ENCODE measurements at places on chromosomes 2 and 18. TPM values are rescaled to one million over a fixed set of nuclear protein-coding genes. Genes with fewer than 3 reads are reported as not detected.
A peak's percentile ranks its signal among the peaks of the same experiment; 100 is the strongest.

DNA sequence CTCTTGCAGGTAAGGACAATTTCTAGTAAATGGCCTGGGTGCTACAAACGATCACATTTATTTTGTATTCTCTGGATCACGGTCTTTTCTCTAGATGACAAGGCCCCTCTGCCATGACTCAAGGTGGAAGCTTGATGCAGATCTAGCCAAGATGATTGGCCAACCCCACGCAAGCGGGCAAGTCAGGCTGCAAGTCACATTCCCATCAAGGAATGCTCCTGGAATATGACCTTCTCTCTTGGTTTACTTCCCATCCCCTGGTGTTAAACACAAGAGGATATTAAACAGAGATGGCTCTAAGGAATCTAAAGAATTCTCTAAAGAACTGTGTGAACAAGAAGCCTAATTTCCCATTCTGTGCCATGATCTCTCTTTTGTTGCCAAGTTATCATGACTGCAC, 97.3 kb upstream of the SERPINE2 start:
- DNase-seq, result no peak

The PTPN4 gene
- 60.9 TPM for total RNA-seq

DNA sequence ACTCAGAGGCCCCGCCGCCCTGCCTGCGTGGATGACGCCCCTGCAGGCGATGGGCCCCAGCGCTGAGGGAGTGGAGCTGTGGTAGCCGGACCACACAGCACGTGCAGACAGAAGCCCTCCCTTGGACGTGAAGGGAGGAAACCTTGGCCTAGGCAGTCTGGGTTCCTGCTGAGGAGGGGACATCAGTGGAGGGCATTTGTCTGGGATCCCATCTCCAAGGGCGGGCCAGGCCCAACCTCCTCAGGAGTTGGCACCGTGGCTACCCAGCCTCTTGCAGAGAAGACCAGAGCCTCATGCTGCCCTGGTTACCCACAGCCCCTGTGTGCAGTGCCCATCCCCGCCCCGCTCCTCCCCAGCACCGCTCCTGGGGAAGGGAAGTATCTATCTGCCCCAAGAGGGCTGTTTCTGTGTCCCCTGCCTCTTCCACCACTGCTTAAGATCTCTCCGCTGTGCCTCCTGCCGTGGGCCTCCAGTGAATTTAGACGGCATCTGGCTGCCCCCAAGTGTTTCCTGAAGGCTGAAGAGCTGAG, 241.8 kb downstream of the KLHL29 start:
- DNase-seq, result no peak

- peak; percentile 62 for DNase-seq
Observed at GRCh38 chr18:3703732-3704176, 253.8 kb downstream of the TGIF1 start.

- no peak for DNase-seq
Observed at GRCh38 chr2:137420744-137421143, 543.5 kb upstream of the HNMT start.

GRCh38 chr2:88903749-88904353, 212.4 kb downstream of the RPIA start:
- peak; percentile 7 for DNase-seq

DNA sequence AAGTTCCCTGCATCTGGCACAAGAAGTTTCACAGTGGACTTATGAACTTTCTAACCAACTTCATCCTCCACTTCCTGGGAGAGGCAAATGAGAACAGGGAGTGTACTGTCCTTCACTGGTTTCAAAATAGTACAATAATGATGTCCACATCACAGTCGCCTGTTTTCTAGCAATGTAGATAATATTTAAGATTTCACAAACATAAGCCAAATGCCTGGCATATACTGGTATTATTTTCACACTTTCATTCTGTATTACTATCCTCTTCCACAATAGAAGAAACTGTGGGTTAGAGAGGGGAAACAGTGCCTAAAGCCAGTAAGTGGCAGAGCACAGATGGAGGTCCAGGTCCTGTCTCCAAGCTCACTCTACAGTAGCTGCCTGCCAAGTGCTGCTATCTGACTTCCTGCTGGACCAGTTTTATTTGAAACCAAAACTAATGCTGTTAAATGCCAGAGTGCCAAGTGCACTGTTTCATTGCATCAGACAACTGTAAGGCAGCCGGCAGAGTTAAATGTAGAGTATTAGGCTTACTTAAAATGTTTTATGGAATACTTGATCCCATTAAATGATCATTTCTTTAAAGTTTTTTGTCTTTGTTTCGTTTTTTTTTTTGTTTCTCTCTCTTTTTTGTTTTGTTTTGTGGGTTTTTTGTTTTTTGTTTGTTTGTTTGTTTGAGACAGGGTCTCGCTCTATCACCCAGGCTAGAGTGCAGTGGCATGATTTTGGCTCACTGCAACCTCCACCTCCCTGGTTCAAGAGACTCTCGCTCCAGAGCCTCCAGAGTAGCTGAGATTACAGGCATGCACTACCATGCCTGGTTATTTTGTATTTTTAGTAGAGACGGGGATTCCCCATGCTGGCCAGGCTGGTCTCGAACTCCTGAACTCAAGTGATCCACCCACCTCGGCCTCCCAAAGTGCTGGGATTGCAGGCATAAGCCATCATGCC, 15.1 kb downstream of the COBLL1 start:
- peak; percentile 60 for DNase-seq

- DNase-seq, result no peak
Observed at GRCh38 chr18:24413148-24413547, 13.3 kb upstream of the IMPACT start.

DNA sequence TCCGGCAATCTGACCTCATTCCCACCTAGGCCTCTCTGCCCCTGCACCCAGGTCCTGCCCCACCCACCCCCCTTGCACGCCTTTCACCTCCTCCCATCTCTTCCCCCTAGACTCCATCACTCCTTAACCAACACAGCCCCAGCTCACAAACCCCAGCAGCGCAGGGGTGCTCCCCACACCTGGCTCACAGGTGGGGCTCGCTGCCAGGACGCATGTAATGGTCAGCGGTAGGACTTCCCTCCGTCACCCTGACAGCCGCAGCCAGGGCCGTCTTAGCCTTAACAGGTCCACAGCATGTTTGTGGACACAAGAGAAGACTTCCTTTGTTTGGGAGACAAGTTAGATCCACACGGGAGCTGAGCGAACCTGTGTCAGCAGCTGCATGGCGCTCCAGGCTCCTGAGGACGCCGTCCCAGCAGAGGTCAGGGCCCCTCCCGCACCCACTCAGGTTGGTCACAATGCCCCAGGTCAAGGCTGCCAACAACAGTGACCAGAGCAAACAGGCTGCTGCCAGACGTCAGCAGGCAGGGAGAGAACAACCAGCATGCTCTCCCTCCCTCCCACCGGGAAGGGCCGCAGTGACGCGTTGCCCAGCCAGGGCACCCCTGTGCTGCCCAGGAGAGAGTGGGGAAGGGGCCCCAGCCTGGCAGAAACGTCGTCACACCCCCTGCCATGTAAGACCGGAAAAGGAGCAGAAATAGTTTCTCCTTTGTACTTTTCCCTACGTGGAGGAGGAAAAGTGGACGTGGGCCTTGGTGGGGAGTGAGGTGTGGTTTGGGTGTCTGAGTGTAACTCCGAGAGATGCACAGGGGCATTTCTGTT, 68.0 kb downstream of the PXDN start:
- DNase-seq, result no peak

- DNase-seq, result no peak
Observed at GRCh38 chr2:208118918-208119317, 5.4 kb downstream of the CRYGD start.

The NRBP1 gene
- total RNA-seq, result 92.1 TPM

The FOXD4L1 gene
- total RNA-seq, result 0.10 TPM

The SLC66A2 gene
- total RNA-seq, result 26.0 TPM

The ANO7 gene
- total RNA-seq, result 1.5 TPM

DNA sequence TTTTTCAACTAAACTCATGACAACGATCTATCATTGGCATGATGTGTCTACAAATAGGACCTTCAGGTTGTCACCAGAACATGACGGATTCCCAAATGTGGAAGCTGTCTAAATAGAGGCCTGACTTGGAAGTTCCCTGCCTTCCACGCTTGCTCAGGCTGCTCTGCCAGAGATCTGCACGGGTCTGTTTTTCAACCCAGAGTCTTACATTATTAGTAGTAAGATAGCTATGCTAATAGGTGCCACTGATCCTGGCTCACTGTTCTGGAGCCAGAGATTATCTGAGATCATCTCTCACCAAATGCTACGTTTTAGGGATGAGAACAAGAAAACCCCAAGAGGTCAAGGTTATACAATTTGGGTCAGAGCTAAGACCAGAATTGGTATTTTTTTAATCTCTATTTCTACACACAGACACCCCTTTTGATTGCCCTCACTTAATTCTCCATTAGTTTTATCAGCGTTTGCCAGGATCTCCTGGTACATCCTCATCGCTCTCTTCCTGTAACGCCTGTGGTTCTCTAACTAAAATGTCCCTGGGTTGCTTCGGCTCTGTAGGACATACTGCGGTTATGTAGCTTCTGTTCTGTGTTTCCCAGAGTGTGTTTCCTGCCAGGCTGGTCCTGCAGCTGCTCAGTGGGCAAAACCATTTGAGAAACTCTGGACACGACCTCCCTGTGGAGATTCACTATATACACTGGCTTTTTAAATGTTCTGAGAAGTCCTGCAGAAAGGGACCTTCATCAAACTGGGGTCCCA, 5.7 kb downstream of the CDC42EP3 start:
- no peak for DNase-seq

The CD207 gene
- total RNA-seq, result not detected

- DNase-seq, result peak; percentile 94
Observed at GRCh38 chr2:72150157-72150860, 2.6 kb upstream of the CYP26B1 start.

- no peak for DNase-seq
Observed at GRCh38 chr2:118752762-118753429, 94.6 kb downstream of the EN1 start.

DNA sequence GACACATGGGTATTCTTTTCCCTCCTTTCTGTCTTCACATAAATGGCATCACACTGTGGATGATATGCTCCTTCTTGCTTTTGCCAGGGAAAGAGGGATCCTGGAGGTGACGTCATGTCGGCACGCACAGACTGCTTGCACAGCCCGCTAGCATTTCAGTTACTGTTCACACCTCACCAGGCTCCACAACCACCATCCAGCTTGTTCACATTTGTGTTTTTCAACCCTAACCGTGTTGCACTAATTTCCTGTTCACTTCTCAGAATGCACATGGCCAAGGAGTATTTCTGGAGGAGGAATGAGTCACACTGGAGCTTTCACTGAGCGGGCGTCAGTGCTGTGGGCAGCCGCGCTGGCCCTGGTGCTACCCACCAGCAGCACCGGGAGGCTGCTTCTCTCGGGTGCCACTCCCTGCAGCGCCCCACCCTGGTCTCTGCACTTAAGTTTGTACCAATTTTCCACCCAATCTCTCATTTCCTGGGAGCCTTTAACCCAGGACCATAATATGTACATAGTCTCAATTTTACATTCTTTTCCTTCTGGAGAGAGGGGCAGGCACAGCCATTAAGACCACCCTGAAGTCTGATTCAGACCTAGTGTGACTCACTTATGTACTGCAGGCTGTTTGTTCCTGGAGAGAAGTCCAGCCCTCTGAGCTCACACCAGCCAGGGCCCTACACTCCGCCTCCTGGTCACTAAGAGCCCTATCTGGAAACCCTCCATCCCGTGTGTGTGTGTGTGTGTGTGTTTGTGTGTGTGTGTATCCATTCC, 65.1 kb downstream of the MBP start:
- DNase-seq, result no peak

DNA sequence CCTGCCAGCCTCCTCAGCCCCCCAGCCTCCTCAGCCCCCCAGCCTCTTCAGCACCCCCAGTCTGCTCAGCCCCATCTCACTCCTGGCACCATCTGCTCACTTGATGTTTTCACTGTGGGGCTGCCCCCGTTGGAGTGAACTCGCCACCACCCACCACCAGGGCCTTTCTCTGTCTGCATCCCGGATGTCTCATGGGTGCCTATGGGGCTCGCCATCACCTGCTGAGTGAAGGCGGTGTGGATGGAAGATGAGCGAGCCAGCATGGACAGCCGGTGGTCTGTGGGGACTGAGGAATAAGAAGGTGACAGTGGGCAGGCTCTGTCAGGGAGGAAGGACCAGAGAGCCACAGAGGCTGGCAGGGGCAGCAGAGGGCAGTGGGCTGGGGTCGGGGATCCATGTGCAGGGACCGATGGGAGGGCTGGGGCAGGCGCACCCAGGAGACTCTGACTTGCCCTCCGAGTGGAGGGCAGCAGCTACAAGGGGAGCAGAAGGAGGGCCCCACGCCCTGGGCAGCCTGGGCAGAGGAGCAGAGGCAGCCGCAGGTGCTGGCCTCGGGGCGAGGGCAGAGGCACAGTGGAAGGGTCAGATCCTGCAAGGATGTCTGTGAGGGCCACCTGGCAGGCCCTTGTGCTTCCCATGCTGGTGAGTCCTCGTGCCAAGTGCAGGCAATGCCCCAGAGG, 74.7 kb upstream of the ODC1 start:
- no peak for DNase-seq

The PARD3B gene
- total RNA-seq, result 30.6 TPM
